Progenitor cell of endocrine pancreas (in vitro differentiated cells): ENCODE measurements at places on chromosomes 5 and 9.

- no peak for DNase-seq
Measured at GRCh38 chr5:92086059-92086811, 703.1 kb upstream of the ARRDC3 start.

DNA sequence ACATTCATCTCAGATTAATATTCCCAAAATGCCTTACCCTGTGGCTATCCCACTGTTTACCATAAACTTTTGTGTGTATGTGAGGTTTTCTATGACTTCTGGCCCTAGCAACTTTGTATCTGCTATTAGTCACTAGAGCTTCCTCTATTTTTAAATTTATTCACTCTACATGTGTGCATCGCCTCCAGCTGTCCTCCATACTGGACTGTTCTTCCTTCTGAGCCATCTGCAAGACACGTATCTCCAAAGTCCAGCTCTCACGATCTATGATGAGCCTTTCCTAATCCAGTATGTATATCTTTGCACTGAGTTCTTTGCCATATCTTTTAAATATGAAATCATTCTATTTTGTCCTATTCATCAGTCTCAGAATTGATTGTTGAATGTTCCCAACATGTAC lies 1.7 kb upstream of the GNG10 start:
- no peak for DNase-seq

GRCh38 chr5:137566118-137566541 lies 67.0 kb upstream of the SPOCK1 start:
- no peak for DNase-seq

- no peak for DNase-seq
Measured at GRCh38 chr5:66223637-66224036, 79.5 kb downstream of the SREK1 start.
